Heart left ventricle (tissue), 16 donors: ENCODE measurements at places on chromosomes 3 and 15. TPM values are rescaled to one million over a fixed set of nuclear protein-coding genes. Genes with fewer than 3 reads are reported as not detected.

Gene CLEC3B
- total RNA-seq, result 34.8 TPM

Gene ARPP21
- not detected for total RNA-seq

Gene PLCH1
- 0.24 TPM for total RNA-seq

Gene GHRL
- 0.75 TPM for total RNA-seq

Gene SNTN
- total RNA-seq, result not detected

Gene TRPC1
- total RNA-seq, result 12.2 TPM

Gene CD96
- not detected for total RNA-seq

Gene HESX1
- 0.51 TPM for total RNA-seq

Gene AADACL2
- not detected for total RNA-seq

Gene TM6SF1
- total RNA-seq, result 4.2 TPM

Gene SMCO1
- total RNA-seq, result 14.5 TPM

Gene SLC12A8
- total RNA-seq, result 0.77 TPM

Gene P2RY14
- 2.2 TPM for total RNA-seq

Gene VIPR1
- total RNA-seq, result 1.2 TPM

Gene CLDN1
- total RNA-seq, result 0.59 TPM

Gene SLC6A1
- 1.1 TPM for total RNA-seq

Gene DUOX1
- 0.67 TPM for total RNA-seq

Gene ZBED2
- total RNA-seq, result not detected

Gene PLAAT1
- total RNA-seq, result 5.1 TPM

Gene NSMCE3
- total RNA-seq, result 10.2 TPM

Gene PKM
- 1,279 TPM for total RNA-seq

Gene GABRR3
- total RNA-seq, result not detected

Gene TUSC7
- not detected for total RNA-seq

Gene EFCC1
- 1.3 TPM for total RNA-seq

Gene UNC13C
- not detected for total RNA-seq

Gene STAB1
- 34.9 TPM for total RNA-seq

Gene IL17RB
- not detected for total RNA-seq

Gene FILIP1L
- total RNA-seq, result 55.9 TPM

Gene CDHR4
- not detected for total RNA-seq

Gene EEF1AKMT4
- 1.4 TPM for total RNA-seq

Gene EBLN2
- 0.36 TPM for total RNA-seq

Gene CAPN3
- 8.4 TPM for total RNA-seq

Gene ZNF501
- total RNA-seq, result 5.5 TPM

Gene GOLIM4
- 65.5 TPM for total RNA-seq

Gene CCR9
- not detected for total RNA-seq

Gene A4GNT
- total RNA-seq, result not detected

Gene TCF12
- total RNA-seq, result 55.5 TPM
